ENCODE measurements at places on chromosomes 6 and 20.

DNA sequence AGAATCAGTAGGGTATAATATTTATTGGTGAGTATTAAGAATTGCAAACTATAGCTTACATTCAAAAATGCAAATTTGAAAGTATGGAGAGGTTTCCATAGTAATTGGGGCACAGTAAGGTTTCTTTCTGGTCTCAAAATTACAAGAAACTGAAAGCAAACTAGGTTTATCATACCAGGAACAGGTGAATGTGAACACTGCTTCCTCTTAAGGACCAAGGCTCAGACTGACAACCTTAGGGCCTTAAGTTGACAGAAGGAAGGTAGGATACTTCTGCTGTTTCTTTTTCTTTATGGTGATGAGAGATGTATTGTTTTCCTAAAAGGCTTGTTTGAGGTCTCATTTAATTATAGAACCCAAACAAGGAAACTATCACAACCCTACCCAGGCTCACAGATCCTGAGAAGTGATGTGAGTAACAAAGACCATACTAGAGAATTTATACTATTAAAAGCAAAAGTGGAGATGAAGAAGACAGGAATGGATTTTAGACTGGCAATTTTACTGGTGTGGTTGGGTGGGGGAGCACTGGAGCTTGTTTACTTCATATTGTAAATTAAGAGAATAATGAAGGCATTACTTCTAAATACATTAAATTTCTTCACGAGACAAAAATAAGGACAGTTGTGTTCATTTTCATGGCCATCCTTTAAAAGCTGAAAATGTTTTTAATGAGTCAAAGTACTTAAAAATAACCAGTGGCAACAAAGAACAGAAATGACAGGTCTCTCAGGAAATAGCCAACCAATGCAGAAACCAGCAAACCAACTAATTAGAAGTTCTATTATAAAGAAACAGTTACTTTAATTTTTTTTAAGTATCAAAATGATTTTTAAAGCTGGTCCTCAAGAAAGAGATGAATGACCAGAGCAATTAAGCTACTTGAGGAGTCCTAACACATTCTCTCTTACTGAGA lies 21.3 kb downstream of the STAU1 start:
- peaks cover 18% of the 10 kb centered on the region for H3K4me1 ChIP-seq
- no peak for DNase-seq
- peak overlapping the region; percentile 33 for H3K27ac ChIP-seq

DNA sequence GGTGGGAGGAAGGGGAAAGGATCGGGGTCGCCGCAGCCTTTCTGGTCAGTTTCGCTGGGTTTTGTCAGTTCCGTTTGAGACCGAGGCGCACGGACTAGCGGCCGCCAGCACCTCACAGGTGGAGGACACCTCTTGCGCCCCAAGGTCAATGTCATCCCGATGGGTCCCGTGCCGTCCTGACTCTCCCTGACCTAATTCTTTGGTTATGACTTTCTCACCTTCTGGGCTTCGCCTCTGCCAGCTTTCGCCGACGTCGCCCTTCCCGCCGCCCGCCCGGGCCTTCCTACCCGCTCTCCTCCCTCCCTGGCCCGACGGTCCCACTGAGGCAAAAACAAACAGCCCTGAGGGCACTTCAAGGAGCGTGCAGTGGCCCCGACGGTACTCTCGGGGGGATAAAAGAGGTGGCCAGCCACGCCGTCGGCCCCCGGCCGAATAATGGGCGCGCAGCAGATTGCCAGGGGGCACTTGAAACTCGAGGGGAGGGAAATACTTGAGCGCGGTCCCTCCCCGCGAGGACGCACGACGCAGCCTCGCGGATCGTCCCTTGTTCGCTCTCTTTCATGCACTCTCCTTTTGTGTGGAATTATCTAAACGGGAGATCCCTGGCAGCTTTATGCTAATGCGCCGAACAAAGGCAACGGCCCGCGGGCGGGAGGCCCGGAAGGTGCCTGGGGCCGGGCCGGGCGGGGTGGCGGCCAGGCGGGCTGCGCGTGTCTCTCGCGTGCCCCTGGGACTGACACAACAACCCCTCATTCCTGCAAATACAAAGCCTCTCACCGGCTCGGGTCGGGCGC lies 3.9 kb upstream of the INSM1 start:
- no peak overlapping the region for H3K27ac ChIP-seq
- no peak for DNase-seq
- no peaks in the 10 kb centered on the region for H3K36me3 ChIP-seq
- peaks cover 9% of the 10 kb centered on the region for H3K4me1 ChIP-seq

- no peaks in the 10 kb centered on the region for H3K4me1 ChIP-seq
- no peak overlapping the region for H3K4me3 ChIP-seq
- peaks cover 71% of the 10 kb centered on the region for H3K27me3 ChIP-seq
Measured at GRCh38 chr6:29796026-29796425, 31.6 kb upstream of the HLA-G start.

DNA sequence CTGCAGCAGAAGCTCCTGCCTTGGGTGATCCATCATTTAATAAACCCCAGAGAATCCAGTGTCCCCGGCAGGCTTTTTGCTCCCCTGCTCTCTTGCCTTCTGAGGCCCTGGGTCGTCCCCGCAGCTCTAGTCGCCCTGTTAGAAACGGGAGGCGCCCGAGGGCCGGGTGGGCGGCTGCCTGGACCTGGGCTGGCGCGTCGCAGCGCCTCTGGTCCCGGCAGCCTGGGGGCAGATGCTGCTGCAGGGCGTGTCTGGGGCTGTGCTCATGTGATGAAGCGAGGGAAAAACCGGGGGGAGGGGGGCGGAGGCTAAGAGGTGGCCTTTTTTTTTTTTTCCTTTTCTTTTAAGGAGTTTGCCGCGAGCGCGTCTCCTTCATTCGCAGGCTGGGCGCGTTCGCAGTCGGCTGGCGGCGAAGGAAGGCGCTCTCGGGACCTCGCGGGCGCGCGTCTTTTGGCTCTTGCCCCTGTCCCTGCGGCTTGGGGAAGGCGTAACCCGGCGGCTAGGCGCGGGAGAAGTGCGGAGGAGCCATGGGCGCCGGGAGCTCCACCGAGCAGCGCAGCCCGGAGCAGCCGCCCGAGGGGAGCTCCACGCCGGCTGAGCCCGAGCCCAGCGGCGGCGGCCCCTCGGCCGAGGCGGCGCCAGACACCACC lies 394 bp downstream of the AKAP12 start:
- H3K4me3 ChIP-seq: peak overlapping the region; percentile 96
- H3K36me3 ChIP-seq: peaks cover 12% of the 10 kb centered on the region
- peaks cover 33% of the 10 kb centered on the region for H3K4me1 ChIP-seq
- peak overlapping the region; percentile 75 for H3K27ac ChIP-seq

GRCh38 chr6:160464744-160465143 lies 116.6 kb downstream of the SLC22A3 start:
- no peak overlapping the region for H3K4me3 ChIP-seq
- H3K27ac ChIP-seq: no peak overlapping the region
- H3K27me3 ChIP-seq: peaks cover 4% of the 10 kb centered on the region
- H3K4me1 ChIP-seq: no peaks in the 10 kb centered on the region
- no peaks in the 10 kb centered on the region for H3K36me3 ChIP-seq
- no peak for DNase-seq

- no peaks in the 10 kb centered on the region for H3K4me1 ChIP-seq
- no peak for DNase-seq
- no peaks in the 10 kb centered on the region for H3K27me3 ChIP-seq
- peaks cover 8% of the 10 kb centered on the region for H3K36me3 ChIP-seq
Measured at GRCh38 chr6:107337191-107337741, 122.1 kb downstream of the PDSS2 start.

DNA sequence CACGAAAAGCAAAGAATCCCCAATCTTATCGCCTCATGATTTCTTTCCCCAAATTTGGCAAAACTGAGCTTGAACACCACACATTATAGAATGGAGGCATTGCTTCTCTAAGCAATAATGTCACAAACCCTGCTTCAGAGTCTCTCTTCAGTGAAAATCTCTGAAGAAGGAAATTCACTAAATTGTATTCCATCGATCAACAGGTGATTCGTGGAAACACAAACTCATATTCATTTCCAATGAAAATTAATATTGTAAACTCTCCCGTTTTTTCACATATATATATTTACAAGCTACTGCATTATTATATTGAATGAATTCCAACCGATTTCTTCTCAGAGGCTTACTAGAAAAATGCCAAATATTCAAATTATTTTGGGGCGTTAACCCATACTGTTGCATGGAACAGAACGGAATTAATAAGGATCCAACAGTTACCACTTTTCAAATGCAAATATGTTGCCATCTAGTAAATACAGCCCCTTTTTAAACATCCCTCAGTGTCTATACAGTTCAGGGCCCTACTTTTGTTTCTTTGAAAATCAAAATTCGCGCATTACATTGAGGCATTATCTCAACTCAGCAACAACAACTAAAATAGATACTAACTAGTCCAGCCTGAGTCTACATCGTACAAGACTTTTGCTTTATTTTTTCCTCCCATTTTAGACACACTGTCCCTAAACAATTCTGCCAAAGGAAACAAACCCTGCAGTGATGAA lies 1.3 kb downstream of the KIF13A start:
- peak overlapping the region; percentile 93 for H3K4me3 ChIP-seq
- H3K4me1 ChIP-seq: peaks cover 34% of the 10 kb centered on the region
- peak overlapping the region; percentile 15 for H3K27ac ChIP-seq
- peaks cover 12% of the 10 kb centered on the region for H3K36me3 ChIP-seq

DNA sequence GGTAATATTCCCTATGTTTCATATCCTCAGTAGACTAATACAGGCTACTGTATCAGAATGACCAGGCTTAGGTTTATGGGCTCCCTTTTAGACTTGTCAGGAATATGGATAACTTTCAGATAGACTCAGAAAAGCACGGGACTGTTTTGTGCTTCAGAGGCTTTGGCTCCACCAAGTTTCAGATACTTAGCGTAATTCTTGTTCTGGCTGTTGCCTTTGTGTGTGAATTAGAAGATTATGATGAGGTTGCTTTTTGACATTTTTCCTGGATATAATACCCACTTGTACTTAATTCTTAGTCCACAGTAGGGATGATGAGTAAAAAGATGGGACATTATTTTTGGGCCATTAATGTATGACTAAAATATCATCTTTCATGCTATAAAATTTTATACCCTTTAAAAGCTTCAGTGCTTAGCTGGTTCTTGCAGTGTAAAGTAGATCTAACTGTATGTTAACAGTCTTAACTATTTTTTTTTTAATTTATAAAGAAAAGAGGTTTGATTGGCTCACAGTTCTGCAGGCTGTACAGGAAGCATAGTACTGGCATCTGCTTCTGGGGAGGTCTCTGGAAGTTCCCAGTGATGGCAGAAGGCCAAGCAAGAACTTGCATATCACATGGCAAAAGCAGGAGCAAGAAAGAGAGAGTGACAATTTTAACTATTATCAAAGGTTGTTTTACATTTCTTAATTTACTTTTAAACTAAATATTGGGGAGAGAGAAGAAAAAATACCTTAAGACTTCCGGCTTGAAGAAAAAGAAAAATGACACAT lies 120.7 kb downstream of the ZFAND3 start:
- H3K27ac ChIP-seq: no peak overlapping the region
- no peaks in the 10 kb centered on the region for H3K36me3 ChIP-seq
- no peak for DNase-seq
- H3K4me3 ChIP-seq: no peak overlapping the region
- peaks cover 10% of the 10 kb centered on the region for H3K4me1 ChIP-seq
- no peaks in the 10 kb centered on the region for H3K27me3 ChIP-seq

GRCh38 chr6:143583542-143584327 lies 72.2 kb upstream of the FUCA2 start:
- no peaks in the 10 kb centered on the region for H3K36me3 ChIP-seq
- no peak for DNase-seq
- H3K4me3 ChIP-seq: no peak overlapping the region
- no peaks in the 10 kb centered on the region for H3K4me1 ChIP-seq
- H3K27ac ChIP-seq: no peak overlapping the region

DNA sequence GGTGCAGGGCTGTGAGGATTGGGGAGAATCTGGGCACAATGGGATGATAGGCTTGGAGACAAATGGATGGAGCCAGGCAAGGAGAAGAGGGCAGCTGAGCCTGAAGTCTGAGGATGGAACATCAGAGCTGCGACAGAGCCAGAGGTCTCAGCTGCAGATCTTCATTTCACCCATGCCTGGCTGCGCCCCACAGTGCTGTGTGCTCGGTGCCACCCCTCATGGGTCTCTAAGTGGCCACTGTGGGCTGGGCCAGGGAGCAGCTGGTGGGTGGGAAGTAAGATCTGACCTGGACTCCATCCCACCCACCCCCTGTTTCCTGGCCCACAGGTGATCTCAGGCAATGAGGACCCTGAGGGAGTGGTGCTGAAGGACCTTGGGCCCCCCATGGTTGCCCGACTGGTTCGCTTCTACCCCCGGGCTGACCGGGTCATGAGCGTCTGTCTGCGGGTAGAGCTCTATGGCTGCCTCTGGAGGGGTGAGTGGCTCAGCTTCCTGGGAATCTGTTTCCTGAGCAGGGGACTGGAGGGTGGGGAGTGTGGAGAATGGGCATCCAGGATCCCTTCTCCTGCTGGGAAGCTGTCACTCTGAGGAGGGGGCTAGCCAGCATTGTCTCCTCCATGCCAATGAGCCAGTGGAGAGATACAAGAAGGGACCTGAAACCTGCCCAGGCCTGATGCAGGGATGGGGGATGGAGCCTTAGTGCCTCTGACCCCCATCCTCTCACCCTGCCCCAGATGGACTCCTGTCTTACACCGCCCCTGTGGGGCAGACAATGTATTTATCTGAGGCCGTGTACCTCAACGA lies 6.5 kb downstream of the DDR1 start:
- H3K4me3 ChIP-seq: no peak overlapping the region
- no peaks in the 10 kb centered on the region for H3K27me3 ChIP-seq
- no peak overlapping the region for H3K27ac ChIP-seq
- DNase-seq: no peak

GRCh38 chr6:87029711-87030314 lies 65.1 kb downstream of the CGA start:
- no peaks in the 10 kb centered on the region for H3K27me3 ChIP-seq
- no peaks in the 10 kb centered on the region for H3K36me3 ChIP-seq
- DNase-seq: no peak
- no peaks in the 10 kb centered on the region for H3K4me1 ChIP-seq
- no peak overlapping the region for H3K27ac ChIP-seq

GRCh38 chr6:53360093-53360912 lies 11.6 kb upstream of the ELOVL5 start:
- DNase-seq: no peak
- H3K27me3 ChIP-seq: no peaks in the 10 kb centered on the region
- peak overlapping the region; percentile 86 for H3K4me3 ChIP-seq
- H3K4me1 ChIP-seq: peaks cover 21% of the 10 kb centered on the region
- H3K36me3 ChIP-seq: peaks cover 3% of the 10 kb centered on the region
- peak overlapping the region; percentile 97 for H3K27ac ChIP-seq
